Iris pigment epithelial cell (primary cell): ENCODE measurements at places on chromosomes 6 and 20.

GRCh38 chr20:20824924-20825584 lies 112.6 kb upstream of the RALGAPA2 start:
- peak; percentile 3 for DNase-seq

DNA sequence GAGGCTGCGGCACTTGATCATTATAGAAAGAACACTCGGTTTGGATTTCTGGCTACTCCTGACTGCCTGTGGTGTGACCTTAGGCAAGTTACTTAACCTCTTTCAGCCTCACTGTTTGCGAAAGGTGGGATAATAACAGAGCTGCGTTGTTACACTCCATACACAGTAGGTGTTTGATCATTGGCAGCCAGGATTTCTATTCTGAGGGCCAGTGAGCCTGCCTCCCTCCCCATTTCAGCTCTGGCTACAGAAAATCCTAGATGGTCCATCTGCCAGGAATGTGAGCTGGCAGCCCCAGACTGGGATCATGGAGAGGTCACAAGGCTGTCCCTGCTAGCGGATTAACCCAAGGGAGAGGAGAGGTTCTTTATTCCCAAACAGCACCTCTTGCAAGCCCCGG lies 2.7 kb downstream of the KCNB1 start:
- no peak for DNase-seq

- DNase-seq, result no peak
Measured at GRCh38 chr6:168303982-168304751, 15.4 kb downstream of the DACT2 start.

GRCh38 chr6:70638468-70638867 lies 29.2 kb upstream of the SMAP1 start:
- DNase-seq, result no peak

DNA sequence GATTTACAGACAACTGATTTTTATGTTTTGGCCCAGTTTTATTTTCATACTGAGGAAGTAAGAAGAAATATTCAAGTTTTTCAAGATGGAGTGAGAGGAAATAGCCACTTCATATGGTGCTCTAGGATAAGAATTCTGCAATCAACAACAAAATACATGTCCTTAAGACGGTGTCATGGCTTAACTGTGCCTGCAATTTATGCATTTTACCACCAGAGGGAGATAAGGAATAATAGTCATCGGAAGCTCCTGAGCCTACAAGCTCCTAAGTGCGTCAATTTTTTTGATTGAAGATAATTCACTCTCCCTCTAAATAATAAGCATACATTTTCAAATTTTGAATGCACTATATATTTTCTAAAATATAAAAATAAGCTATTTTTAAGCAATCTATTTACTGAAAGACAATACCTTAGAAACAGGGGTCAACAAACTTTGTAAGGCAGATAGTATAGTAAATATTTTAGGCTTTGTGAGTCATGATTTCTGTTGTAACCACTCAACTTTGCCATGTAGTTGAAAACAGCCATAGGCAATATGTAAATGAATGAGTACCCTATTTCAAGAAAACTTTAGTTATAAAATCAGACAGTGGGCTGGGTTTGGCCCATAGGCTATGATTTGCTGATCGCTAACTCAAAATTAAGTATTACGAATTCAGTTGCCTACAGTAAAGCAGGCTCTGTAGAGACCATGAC lies 230.9 kb upstream of the DTNBP1 start:
- peak; percentile 65 for DNase-seq

- peak; percentile 64 for DNase-seq
Measured at GRCh38 chr6:107763946-107764345, 60.2 kb downstream of the SCML4 start.

DNA sequence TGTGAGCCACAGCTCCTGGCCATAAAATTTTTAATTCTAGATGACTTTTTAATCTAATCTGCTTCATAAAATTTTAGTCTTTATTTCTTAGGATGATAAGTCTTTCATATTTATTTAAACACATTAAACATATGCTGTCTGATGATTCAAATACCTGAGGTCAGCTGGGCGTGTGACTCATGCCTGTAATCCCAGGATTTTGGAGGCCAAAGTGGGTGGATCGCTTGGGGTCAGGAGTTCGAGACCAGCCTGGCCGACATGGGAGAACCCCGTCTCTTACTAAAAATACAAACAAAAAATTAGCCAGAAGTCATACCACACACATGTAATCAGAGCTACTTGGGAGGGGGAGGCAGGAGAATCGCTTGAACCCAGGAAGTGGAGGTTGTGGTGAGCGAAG lies 53.1 kb downstream of the RBM24 start:
- peak; percentile 67 for DNase-seq

GRCh38 chr6:166461821-166462460 lies 79.2 kb upstream of the MPC1 start:
- no peak for DNase-seq

DNA sequence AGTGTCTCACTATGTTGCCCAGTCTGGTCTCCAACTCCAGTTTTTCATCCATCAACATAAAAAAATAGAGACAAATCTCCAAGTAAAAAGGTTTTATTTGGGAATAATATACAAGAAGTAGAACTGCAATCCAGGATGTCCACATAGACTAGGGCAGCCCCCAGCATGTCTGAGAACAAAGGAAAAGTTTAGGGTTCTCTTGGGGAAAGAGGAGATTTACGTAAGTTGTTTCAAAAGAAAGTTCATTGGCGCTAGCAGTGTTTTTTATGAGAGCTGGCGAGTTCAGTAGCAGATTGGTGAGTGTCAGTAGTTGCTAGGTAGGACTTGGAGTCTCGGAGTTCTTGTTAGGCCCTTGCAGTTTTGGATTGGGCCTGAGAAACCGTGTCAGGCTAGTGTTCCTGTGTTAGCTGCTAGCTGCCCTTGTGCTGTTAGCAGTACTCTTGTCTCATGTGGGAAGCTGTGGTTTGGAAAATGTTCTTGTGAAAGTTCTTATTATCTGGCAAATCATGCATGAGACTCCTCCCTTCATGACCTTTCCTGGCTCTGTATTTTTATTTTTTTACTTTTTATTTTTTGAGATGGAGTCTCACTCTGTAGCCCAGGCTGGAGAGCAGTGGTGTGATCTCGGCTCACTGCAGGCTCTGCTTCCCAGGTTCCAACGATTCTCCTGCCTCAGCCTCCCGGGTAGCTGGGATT lies 24.7 kb downstream of the TTLL9 start:
- peak; percentile 59 for DNase-seq

DNA sequence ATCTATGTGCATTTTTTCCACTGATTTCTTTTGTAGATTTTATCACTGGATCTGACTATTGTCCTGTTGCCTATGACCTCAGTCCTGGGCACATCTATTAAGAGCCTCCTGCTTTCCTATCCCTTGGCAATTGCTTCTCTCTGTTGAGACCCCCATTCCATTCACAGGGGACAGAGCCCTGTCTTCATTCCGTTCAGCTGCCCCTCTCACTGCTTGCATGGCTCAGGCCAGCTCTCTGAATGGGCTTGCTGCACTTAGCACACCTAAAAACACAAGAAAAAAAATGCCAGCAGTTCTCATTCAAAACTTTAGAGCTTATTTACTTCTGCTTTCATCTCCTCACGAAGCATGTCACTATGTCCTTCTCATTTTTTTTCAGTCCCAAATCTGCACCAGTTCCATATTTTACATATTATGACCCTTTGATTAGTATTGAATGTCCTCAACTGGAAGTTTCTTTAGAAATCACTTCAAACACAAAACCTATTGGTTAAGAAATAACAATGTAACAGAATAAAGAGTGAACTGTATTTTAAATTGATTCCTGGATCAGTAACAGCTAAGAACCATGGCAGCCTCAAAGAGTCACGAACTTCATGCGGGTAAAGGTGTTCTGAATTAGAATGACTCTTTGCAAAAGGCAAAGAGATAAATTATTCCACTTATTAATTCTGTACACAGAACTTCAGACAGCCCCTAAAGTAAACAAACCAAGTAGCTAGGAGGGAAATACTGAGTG lies 616.5 kb downstream of the C6orf118 start:
- no peak for DNase-seq

DNA sequence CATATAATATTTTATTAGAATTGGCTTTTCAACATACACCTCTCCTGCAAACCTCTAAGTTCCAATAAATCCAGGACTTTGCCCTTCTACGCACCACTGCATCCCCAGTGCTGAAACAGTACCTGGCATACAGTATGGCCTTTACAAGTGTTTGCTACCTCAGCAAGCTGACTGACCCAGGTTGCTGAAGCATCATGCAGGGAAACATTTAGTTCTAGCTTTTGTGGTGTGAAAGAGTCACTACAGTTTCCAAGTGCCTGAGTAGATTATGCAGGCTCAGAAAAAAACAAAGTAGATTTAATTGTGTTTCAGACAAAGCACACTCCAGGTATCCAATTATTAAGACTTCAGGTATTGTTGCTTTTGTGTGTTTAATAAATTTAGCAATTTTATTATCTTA lies 614.2 kb upstream of the NRSN1 start:
- no peak for DNase-seq

DNA sequence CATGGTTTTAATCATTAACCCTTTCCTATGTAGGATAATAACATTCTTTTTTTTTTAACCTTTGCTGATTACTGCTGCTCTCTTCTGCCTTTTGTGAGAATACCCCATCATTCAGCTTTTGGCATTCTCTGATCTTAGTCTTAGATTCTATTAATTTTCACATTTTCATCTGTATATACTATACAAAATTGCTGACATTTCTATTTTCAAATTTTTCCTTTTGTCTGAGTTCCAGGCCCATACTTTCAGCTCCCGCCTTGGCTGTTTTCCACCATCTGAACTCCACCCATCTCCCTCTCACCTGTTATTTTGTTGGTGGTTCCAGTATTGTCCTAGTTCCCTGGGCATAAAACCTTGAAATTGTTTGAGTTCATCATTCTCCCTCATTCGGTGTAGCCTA lies 59.2 kb downstream of the PKIB start:
- DNase-seq, result no peak

DNA sequence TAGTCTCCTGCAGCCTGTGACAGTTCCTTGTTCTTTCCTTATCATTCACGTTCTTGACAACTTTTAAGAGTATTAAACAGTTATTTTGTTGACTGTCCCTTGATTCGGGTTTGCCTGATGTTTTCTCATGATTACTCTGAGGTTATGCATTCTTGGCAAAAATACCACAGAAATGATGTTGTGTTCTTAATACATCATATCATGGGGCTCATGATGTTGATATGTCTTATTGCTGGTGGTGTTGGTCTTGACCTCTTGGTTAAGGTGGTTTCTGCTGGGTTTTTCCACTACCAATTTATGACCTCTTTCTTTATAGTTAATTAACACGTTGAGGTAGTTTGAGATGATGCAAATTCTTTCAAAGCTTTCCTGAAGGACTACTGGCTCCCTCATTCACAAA lies 59.1 kb downstream of the ZHX3 start:
- peak; percentile 72 for DNase-seq

GRCh38 chr6:37381579-37381978 lies 27.8 kb downstream of the RNF8 start:
- peak; percentile 71 for DNase-seq

DNA sequence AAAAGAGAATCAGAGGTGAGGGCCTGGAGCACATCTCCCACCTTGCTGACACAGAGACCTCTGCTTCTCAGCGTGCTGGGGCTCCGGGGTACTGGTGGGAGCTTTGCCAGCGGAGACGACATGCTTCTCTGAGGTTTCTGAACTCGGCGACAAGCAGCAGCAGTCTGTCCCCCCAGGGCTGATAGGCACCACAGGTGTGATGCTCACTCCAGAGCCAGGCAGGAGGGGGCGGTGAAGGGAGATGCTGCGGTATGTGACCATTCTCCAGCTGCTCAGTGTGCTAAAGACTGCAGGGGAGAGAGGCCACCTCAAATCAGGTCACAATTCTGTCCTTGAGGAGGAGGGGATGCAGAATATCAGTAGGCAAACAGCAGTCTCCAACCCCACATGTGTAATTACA lies 219.9 kb downstream of the ALDH8A1 start:
- DNase-seq, result no peak

DNA sequence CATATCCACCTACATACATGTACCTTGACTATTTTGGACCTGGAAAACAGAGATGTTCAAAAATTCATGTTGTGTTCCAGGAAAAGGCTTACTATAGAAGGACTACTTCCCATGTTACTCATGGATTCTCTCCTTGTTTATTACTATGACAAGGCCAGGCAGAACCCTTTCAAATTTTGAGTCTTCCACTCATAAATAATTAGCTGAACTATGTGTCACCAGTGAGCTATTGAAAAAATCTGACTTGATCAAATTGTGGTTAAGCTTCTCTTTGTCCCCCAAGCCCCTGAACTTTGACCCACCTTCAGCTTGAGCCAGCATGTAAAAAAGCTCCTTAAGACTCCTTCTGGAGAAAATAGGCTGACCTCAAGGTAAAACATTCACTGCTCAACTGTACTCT lies 1142.8 kb upstream of the EYS start:
- DNase-seq, result no peak

DNA sequence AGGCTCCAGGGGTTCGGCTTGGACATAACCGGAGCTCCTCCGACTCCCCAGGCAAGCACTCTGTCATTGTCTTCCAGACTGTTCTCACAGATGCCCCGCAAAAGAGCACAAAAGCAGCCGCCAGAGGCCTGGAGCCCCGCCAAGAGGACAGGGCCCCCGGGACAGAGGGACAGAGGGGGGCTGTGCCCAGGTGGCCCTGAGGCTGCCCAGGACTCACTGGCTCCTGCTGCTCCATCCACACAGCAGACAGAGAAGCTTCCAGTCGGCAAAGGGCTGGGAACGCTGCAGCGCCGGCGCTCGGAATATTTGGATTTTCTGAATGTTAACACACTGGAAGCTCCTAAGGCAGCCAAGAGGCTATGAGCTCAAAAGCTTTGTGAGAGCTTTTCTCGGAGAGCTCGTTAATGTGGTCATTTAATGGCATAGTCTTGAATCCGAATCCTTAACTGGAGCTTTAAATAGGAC lies 68.0 kb upstream of the QKI start:
- no peak for DNase-seq

DNA sequence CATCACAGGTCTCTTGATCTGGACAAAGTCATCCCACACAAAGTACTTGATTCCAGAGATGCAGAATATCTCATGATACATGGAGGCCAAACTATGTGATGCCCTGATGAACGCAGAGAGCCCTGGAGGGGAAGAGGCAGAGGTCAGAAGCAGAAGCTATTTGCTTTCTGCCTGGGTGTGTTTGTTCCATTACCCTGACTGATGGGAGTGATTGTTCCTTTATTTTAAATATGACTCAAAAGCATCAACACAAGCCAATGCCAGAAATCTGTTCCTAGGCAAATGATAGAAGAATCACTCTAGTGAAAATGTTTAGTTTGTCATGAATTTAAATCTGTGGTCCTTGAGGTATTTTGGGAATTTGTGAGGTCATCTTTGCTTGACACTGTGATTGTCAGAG lies 54.7 kb upstream of the GGTLC1 start:
- no peak for DNase-seq

DNA sequence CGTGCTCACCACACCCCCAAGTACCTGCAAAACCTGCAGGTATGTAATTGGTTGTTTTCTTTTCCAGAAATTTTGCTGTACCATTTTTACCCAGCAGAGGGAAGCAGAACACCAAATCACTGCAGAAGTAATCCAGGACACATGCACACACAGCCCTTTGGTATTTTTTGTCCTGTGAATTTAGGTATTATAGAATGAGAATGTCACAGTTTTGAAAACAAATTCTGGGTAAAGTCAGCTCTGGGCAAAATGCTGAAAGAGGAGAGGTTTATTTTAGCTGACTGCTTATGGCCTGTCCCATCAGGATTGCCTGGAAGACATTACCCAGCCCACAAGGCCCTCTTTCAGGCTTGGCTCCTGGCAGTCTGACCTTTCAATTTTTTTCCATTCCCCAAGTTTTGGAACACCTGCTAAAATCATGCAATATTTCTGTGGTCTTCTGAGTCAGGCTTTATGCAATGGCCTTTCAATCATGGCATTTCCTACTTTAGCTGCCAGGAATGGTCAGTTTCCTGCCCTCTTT lies 3.5 kb upstream of the EFHC1 start:
- DNase-seq, result peak; percentile 55

GRCh38 chr20:47361057-47361915 lies 4.8 kb upstream of the ZMYND8 start:
- no peak for DNase-seq

- peak; percentile 86 for DNase-seq
Measured at GRCh38 chr6:43454696-43455530, 435 bp downstream of the DLK2 start.
